ENCODE measurements at places on chromosomes 12 and 14. TPM values are rescaled to one million over a fixed set of nuclear protein-coding genes. Genes with fewer than 3 reads are reported as not detected.

GRCh38 chr12:58703866-58704265 is 216.4 kb downstream of the LRIG3 start:
- DNase-seq: no peak

RAD51AP1 gene
- 11.5 TPM for total RNA-seq

GRCh38 chr14:62187265-62187664 is 425.0 kb downstream of the SNAPC1 start:
- no peak for DNase-seq

- no peak for DNase-seq
Measured at GRCh38 chr12:95114766-95115405, 41.5 kb upstream of the NR2C1 start.

- DNase-seq: no peak
Measured at GRCh38 chr12:109609342-109609741, 35.7 kb downstream of the MVK start.

- no peak for DNase-seq
Measured at GRCh38 chr12:4817880-4818279, 91.8 kb upstream of the KCNA1 start.

PRIMA1 gene
- total RNA-seq: 1.5 TPM

CPM gene
- total RNA-seq: 26.8 TPM
